ENCODE measurements at places on chromosomes 6 and 20. TPM values are rescaled to one million over a fixed set of nuclear protein-coding genes. Genes with fewer than 3 reads are reported as not detected.

The FLRT3 gene
- 6.6 TPM for total RNA-seq

The FILIP1 gene
- total RNA-seq, result under 0.01 TPM

The NKAIN4 gene
- total RNA-seq, result not detected

The C4A gene
- total RNA-seq, result 0.83 TPM

The SLC13A3 gene
- 2.5 TPM for total RNA-seq

The SLC22A16 gene
- not detected for total RNA-seq

The TJAP1 gene
- total RNA-seq, result 12.2 TPM
